ENCODE measurements at places on chromosomes 13 and 19.

GRCh38 chr19:45254044-45254531 is 3.0 kb downstream of the MARK4 start:
- no peaks in the 10 kb centered on the region for H3K36me3 ChIP-seq
- DNase-seq = no peak
- no peaks in the 10 kb centered on the region for H3K4me1 ChIP-seq
- H3K27me3 ChIP-seq = peaks cover 9% of the 10 kb centered on the region
- no peak overlapping the region for H3K4me3 ChIP-seq

- H3K27me3 ChIP-seq = no peaks in the 10 kb centered on the region
- no peak for DNase-seq
- no peak overlapping the region for H3K27ac ChIP-seq
- H3K4me1 ChIP-seq = no peaks in the 10 kb centered on the region
- H3K36me3 ChIP-seq = no peaks in the 10 kb centered on the region
- 0 out of 2 replicates have a peak overlapping the region, but pooled peaks have one; percentile 12 for H3K4me3 ChIP-seq
Observed at GRCh38 chr19:38911388-38912001, 491 bp downstream of the CCER2 start.

GRCh38 chr19:8321986-8322637 is 816 bp downstream of the RPS28 start:
- peak overlapping the region; percentile 65 for H3K27ac ChIP-seq
- H3K36me3 ChIP-seq = peaks cover 20% of the 10 kb centered on the region
- peak overlapping the region; percentile 98 for H3K4me3 ChIP-seq
- no peak for DNase-seq
- peaks cover 7% of the 10 kb centered on the region for H3K4me1 ChIP-seq

DNA sequence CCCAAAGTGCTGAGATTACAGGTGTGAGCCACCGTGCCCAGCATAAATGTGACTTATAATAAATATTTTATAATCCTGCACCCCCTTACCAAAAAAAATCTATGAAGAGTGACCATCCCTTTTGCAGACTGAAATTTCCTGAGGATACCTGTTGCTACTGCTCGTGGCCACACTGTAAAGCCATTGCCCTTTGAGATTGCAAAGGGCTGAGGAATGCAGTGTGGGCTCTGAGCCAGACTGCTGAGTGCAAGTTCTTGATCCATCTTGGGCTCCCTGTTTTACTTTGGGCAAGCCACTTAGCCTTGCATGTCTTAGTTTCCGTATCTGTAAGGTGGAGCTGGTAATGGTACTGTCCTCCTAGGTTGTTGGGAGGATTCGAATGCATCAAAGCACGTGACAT is 23.4 kb downstream of the SIPA1L3 start:
- H3K4me1 ChIP-seq = peaks cover 29% of the 10 kb centered on the region
- H3K4me3 ChIP-seq = no peak overlapping the region
- H3K27ac ChIP-seq = no peak overlapping the region
- DNase-seq = no peak
- H3K27me3 ChIP-seq = no peaks in the 10 kb centered on the region

GRCh38 chr13:45544520-45544919 is 71.0 kb downstream of the ERICH6B start:
- H3K36me3 ChIP-seq = no peaks in the 10 kb centered on the region
- no peak overlapping the region for H3K4me3 ChIP-seq
- no peak overlapping the region for H3K27ac ChIP-seq

GRCh38 chr13:59247171-59247570 is 916.6 kb downstream of the DIAPH3 start:
- H3K27me3 ChIP-seq = no peaks in the 10 kb centered on the region
- no peak overlapping the region for H3K27ac ChIP-seq
- no peak for DNase-seq
- no peak overlapping the region for H3K4me3 ChIP-seq

- H3K4me1 ChIP-seq = no peaks in the 10 kb centered on the region
- no peaks in the 10 kb centered on the region for H3K36me3 ChIP-seq
- H3K4me3 ChIP-seq = no peak overlapping the region
- H3K27ac ChIP-seq = 0 out of 2 replicates have a peak overlapping the region, but pooled peaks have one; percentile 19
- no peak for DNase-seq
- H3K27me3 ChIP-seq = no peaks in the 10 kb centered on the region
Observed at GRCh38 chr19:1156305-1156801, 17.7 kb downstream of the SBNO2 start.

DNA sequence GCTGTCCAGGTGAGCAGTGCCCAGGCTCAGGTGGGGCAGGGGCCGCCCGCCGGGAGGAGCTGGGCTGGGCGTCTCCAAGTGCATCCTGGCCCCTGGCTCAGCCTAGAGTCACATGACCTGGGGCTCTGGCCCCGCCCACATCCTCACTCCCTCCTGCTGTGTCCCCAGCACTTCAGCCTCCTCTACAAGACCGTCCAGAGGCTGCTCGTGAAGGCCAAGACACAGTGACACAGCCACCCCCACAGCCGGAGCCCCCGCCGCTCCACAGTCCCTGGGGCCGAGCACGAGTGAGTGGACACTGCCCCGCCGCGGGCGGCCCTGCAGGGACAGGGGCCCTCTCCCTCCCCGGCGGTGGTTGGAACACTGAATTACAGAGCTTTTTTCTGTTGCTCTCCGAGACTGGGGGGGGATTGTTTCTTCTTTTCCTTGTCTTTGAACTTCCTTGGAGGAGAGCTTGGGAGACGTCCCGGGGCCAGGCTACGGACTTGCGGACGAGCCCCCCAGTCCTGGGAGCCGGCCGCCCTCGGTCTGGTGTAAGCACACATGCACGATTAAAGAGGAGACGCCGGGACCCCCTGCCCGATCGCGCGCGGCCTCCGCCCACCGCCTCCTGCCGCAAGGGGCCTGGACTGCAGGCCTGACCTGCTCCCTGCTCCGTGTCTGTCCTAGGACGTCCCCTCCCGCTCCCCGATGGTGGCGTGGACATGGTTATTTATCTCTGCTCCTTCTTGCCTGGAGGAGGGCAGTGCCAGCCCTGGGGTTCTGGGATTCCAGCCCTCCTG is 16.8 kb upstream of the CELF5 start:
- peak; percentile 74 for DNase-seq
- peaks cover 45% of the 10 kb centered on the region for H3K36me3 ChIP-seq

- no peaks in the 10 kb centered on the region for H3K27me3 ChIP-seq
- H3K4me3 ChIP-seq = no peak overlapping the region
- no peak overlapping the region for H3K27ac ChIP-seq
- DNase-seq = no peak
Observed at GRCh38 chr13:40402931-40403431, 263.5 kb downstream of the FOXO1 start.

- no peaks in the 10 kb centered on the region for H3K4me1 ChIP-seq
- no peaks in the 10 kb centered on the region for H3K27me3 ChIP-seq
- DNase-seq = no peak
- no peak within 1 kb of the TSS for H3K27ac ChIP-seq
Observed at GRCh38 chr19:41575998-41576397, at the start of gene CEACAM21. Gene CEACAM21, plus strand, starts transcription at chr19:41576166. Its CDS starts 109 bp downstream, at chr19:41576275.

GRCh38 chr13:22194106-22194805 is 523.4 kb downstream of the FGF9 start:
- H3K27ac ChIP-seq = no peak overlapping the region
- DNase-seq = no peak
- H3K27me3 ChIP-seq = no peaks in the 10 kb centered on the region
- no peak overlapping the region for H3K4me3 ChIP-seq

DNA sequence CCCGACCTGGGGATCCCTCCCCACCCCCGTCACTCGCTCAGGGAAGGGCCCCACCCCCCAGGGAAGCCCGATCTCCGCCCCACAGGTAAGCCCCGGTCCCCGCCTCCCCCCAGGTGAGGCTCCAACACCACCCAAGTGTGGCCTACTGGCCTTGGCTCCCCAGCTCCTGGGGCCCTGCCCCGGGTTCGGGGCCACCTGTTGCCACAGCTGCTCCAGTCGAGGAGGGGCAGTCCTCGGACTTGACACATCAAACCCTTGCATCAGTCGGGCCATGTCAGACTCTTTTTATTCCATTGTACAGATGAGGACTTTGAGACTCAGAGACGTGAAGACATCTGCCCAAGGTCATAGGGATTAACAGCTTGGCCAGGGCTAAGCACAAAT is 512 bp downstream of the CC2D1A start:
- peaks cover 4% of the 10 kb centered on the region for H3K27me3 ChIP-seq
- peak overlapping the region; percentile 81 for H3K4me3 ChIP-seq
- H3K4me1 ChIP-seq = no peaks in the 10 kb centered on the region
- DNase-seq = no peak
- no peak overlapping the region for H3K27ac ChIP-seq
- H3K36me3 ChIP-seq = peaks cover 4% of the 10 kb centered on the region

- H3K4me3 ChIP-seq = no peak overlapping the region
- DNase-seq = no peak
- peaks cover 16% of the 10 kb centered on the region for H3K4me1 ChIP-seq
- H3K36me3 ChIP-seq = no peaks in the 10 kb centered on the region
- peaks cover 48% of the 10 kb centered on the region for H3K27me3 ChIP-seq
- no peak overlapping the region for H3K27ac ChIP-seq
Observed at GRCh38 chr19:55355213-55355821, 798 bp upstream of the COX6B2 start.

DNA sequence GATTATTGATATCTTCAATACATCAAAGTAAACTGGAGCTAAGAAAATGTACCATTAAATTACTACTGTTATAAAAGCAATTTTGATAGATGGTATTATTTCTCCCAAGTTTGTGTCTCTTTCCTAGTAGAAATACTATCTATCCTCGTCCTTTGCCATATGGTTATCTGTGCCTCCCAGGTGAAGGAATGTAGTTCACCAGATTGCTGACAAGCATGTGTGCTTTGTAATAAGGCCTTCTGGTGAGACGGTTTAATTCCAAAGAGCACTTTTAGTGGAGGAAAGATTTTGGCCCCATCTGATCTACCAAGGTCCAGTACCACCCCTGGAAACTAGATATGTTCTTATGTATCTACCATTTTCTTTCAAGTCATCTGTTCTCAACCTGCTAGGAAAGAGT is 243.6 kb downstream of the DLEU7 start:
- no peak overlapping the region for H3K27ac ChIP-seq
- H3K36me3 ChIP-seq = no peaks in the 10 kb centered on the region
- no peak overlapping the region for H3K4me3 ChIP-seq
- DNase-seq = no peak

DNA sequence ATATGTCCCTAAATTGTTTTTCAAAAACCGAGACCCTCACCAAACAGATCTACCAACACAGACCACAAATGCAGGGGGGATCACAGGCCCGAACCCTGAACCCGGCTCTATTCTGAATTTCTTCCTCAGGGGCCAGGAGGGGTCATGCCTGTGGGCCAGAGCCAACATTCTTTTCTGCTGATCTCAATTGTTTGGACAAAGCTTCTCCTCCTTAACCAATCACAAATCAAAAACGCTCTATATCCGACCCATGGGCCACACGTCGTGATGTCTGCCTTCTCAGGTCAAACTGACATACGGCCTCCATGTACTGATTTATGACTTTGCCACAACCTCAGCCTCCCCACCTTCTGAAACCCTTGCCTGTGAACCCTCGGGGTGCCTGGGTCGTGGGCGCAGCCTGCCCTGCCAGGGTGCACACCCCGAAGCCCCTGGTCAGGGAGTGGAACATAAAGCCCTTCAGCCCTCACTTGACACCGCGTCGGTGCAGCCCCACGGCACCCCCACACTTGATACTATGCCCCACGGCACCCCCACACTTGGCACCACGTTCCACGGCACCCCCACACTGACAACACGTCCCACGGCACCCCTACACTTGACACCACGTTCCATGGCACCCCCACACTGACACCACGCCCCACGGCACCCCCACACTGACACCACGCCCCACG is 58.4 kb upstream of the C13orf46 start:
- H3K27me3 ChIP-seq = no peaks in the 10 kb centered on the region
- no peak for DNase-seq
- no peaks in the 10 kb centered on the region for H3K36me3 ChIP-seq
- no peak overlapping the region for H3K4me3 ChIP-seq

DNA sequence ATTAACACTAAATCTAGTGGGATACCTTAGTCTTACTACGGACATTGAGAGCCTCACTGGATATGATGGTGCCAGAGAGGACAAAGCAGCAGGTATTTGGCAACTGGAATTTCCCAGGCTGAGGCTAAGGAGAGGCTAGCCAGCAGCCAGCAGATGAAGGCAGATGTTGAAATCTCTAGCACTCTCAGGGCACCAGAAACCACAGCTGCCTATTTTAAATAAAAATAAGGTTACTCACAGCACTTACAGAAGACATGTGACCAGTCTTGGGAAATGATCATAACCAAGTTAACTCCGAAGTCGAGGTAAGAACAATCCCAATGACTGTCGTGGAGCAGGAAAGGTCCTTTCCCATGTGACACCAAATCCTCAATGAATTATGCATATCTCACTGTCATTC is 1726.0 kb downstream of the EFNB2 start:
- DNase-seq = no peak
- no peaks in the 10 kb centered on the region for H3K36me3 ChIP-seq
- H3K27me3 ChIP-seq = no peaks in the 10 kb centered on the region
- H3K27ac ChIP-seq = no peak overlapping the region
- no peaks in the 10 kb centered on the region for H3K4me1 ChIP-seq

DNA sequence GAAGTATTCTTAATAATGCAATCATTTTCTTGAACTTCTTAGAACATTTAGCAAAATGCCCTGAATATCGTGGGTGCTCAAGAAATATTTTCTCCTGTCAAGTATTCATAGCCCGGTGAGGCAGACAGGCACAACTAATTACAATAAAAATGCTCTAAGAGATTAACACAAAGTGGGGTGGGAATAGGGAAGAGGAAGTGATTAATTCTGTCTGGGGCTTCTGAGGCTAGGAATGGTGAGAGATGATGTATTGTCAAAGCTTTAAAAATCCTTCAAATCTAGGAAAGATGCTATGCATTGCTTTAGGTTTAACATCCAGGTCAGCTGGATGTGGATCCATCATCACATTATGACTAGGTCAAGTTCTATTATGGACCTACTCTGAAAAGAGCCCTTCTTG is 66.9 kb upstream of the POSTN start:
- H3K27me3 ChIP-seq = no peaks in the 10 kb centered on the region
- no peaks in the 10 kb centered on the region for H3K4me1 ChIP-seq
- DNase-seq = no peak
- no peaks in the 10 kb centered on the region for H3K36me3 ChIP-seq
- H3K4me3 ChIP-seq = no peak overlapping the region

GRCh38 chr19:7888145-7888825 is at the start of gene LRRC8E:
Gene LRRC8E, plus strand, starts transcription at chr19:7888510. Its CDS starts 7,094 bp downstream, at chr19:7895604.
- no peak within 1 kb of the TSS for H3K27ac ChIP-seq
- H3K4me1 ChIP-seq = peaks cover 7% of the 10 kb centered on the region
- DNase-seq = peak; percentile 92
